NCI-H1048 (cell line): ENCODE measurements at places on chromosomes 7 and 10.

DNA sequence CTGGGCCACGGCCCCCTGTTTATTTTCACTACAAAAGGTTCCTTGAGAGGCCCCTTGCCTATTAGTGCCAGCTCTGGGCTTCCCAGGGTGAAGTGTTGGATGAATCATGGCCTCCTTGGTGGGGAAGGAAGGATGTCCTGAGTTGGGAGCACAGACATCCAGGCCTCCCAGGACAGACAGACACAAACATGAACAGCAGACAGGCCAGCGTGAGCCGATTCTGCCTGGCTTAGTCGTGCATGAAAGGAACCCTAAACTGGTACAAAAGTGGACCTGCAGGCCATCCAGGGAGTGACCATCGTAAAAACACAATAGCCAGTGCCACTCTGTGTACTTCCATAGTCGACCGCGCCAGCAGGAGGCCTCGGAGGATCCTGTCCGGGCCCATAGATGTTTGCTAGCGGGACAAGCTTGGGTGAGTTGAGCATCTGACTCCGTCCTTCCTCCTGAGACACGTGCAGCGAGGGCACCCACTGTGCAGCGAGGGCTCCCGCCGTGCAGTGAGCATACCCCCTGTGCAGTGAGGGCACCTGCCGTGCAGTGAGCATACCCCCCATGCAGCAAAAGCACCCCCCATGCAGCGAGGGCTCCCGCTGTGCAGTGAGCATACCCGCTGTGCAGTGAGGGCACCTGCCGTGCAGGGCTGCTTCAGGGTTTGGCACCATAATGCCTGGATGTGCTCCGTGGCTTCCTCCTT lies 51.3 kb upstream of the PRKAR1B start:
- DNase-seq = no peak

DNA sequence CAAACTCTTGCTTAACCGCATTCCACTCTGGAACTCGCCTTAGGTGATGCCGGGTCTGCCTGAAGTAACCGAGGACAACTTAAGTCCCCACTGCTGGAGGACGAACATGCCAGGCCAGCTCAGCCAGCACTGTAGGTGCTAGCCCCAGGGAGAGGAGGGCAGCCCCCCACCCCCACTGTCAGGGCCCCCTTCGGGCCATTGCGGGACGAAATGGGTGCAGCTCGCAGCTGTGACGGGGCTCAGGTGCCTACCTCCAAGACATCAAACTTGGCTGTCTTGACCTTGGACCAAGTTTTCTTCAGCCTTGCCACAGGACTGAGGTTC lies 60.4 kb downstream of the CSGALNACT2 start:
- DNase-seq = no peak

GRCh38 chr7:48154792-48155413 lies 16.4 kb upstream of the ABCA13 start:
- no peak for DNase-seq

DNA sequence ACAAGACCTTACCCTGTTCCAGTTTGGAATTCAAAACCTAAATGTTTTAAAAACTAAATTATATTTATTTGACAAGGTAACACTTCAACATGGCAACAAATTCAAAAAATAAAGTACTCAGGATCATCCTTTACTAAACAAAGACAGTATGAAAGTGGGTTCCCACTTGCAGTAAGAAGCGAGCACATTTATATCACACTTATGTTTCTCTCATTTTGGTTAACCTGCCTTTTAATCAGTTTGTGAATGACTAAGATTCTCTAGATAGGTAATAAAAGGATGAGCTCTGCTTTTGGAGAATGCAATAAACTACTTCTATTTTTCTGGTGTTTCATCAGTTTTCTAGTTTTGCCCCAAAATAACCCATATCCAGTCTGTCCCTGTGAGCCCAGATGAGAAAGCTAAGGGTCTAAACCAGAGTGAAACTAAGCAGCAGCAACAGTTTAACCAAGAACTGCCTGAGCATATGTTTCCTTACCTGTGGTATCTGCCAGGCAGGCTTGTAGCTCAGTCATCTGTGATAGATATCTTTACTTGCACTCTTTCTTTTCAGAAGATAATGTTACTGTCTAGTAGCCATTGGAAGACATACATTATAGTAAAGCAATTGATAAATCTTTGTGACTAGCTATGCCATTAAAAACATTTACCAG lies 64.1 kb downstream of the ABLIM1 start:
- no peak for DNase-seq
